ENCODE measurements at places on chromosomes 12 and 14.

DNA sequence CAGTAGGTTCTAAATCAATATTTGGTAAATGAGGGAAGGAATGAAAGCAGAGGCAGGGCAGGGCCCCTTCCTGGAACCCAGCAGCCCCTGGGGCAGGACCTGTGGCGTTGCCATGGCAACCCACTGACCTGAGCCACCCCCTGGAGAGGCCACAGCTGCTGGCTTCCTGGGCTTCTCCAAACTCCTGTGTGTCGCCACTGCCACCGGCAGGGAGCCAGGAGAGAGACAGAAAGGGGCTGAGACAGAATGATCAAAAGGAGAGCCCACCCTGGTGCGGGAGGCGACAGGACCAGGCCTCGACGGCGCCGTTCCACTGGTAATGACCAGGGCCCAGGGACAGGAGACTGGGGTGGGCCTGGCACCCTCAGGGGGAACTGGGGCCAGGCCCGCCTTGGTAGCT lies 18.2 kb downstream of the RFX4 start:
- no peak for DNase-seq

DNA sequence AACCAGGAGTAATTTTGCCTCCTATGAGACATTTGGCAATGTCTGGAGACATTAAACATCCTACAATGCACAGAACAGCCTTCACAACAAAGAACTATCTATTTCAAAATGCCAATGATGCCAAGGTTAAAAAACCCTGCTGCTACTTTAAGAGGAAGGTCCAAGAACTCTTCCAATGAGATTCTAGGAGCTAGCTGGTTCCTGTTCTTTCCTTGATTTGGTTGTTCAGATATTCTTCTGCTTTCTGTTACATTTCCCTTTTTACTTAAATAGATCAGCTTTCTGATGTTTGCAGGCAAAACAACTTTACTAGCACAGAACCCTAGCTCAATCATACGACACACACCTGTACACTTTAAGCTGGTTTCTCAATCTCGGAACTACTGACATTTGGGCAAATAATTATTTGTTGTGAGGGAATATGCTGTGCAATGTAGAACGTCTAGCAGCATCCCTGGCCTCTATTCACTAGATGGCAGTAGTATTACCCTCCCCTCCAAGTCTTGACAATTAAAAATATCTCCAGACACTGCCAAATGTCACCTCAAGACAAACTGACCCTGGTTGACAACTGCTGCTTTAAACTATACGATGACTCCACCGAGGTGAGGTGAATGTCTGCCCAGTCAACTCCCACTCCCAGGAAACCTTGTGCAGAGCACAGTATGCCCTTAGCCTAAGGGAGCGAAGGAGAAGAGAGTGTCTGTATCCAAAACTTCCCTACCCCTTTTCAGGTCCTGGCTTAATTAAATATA lies 4.4 kb downstream of the BLTP3B start:
- DNase-seq, result peak; percentile 66

DNA sequence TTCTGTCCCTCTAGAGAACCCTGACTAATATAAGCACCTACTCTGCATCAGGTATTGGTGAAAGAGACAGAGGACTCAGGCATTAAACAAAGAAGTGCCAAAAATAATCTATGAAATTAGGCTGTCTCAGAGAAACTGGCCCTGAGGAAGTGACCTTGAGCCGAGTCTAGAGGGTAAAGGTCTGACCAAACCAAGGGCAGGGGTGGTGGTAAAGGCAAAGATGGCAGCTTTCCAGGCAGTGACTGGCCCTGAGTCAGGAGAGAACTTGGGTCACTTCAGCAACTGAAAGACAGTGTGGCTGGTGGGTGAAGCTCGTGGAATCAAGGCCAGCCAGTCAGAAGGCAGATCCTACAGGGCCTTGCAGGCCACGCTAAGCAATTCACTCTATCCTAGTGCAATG lies 30.6 kb downstream of the CDKL1 start:
- DNase-seq, result no peak

DNA sequence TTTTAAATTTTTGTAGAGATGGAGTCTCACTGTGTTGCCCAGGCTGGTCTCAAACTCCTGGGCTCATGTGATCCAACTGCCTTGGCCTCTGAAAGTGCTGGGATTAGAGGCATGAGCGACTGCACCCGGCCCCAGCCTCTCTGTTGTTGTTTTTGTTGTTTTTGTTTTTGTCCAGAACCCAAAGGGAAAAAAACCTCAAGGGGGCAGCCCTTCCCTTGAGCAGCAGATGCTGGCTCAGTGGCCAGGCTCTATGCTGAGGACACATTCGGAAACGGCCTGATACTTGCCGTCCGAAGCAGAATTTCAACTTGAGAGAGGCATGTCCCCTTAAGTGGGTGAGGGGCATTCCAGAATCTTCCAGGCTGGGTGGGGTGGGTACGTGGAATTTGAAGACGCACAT lies 6.7 kb downstream of the MVK start:
- no peak for DNase-seq

DNA sequence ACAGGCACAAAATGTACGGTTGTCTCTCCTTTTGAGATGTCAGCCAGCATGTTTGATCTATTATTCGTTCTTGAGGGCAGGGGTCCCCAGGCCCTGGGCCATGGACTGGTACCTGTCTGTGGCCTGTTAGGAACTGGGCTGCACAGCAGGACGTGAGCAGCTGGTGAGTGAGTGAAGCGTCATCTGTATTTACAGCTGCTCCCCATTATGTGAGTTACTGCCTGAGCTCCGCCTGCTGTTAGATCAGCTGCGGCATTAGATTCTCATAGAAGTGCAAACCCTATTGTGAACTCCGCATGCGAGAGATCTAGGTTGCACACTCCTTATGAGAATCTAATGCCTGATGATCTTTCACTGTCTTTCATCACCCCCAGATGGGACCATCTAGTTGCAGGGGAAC lies 41.4 kb upstream of the SCN8A start:
- DNase-seq, result no peak

DNA sequence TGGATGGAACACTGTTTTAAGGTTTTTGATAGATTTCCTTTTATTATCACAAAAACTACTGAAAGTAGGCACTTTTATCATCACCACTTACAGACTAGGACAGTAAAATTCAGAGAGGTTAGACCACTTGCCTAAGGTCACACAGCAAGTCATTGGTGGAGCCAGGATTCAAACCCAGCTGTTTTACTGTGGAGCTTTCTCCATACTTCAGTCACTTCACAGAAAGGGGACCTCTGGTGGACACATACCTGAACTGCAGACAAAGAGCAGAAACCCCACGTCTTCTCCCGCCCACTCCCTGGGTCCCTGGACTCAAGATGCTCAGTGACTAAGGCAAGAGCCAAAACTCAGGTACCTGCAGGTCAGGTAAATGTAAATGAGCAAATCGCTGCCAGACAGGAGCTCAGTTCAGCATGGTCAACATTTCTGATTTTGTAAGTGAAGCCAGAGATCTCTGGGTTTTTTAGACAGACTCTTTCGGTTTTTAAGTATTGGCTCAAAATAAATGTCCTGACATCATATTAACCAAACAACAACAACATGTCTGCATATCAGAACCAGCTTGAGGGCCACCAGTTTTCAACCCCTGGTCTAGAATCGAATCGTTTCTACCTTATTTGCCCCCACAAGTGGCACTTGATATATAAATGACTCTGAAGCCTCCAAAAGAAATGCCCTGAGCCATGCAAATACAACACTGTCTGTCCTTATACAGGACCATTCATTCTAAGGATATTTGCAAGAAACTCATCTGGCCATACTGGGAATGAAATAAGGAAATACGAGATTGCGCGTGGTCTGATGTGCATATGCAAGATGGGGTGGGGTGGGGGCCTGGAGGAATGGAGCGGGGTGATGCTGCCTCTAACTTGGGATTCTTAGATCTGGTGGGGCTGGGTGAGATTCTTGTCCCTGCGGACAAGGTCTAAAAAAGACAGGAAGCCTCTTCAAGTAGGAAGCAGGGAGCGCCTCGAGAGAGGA lies 110.9 kb downstream of the KSR2 start:
- DNase-seq, result peak; percentile 82

Data from Karpas-422 (cell line).